ENCODE measurements at places on chromosomes 6 and 20.

- no peak for DNase-seq
Observed at GRCh38 chr20:25468126-25469075, 60.9 kb downstream of the GINS1 start.

GRCh38 chr6:142906945-142907470 is 38.0 kb downstream of the HIVEP2 start:
- DNase-seq: no peak

- no peak for DNase-seq
Observed at GRCh38 chr6:24974182-24975171, 38.7 kb upstream of the RIPOR2 start.

DNA sequence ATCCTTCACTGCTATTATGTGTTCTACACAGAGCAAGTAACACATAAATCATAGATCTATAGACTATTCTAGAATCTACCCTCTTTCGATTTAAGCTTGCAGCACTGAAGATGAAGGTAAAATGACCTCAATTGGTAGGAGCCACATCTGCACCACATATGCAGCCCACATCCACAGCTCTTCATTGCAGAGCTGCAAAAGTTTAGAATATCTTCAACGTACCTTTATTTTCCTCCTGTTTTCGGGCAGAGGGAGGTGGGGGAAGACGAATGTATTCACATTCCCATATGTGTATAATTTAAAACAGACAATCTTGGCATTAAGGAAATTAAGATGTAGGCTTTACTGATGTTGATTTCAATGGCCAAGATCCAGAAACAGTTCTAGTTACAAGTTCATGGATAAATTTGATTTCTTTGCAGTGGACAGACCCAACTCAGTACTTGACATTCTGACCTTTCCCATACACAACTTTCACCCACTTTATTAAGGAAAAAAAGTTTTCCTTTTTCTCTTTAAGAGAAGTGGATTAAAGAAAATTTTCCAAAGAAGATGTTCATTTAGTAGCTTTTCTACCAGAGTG is 14.0 kb downstream of the EPB41L2 start:
- no peak for DNase-seq

DNA sequence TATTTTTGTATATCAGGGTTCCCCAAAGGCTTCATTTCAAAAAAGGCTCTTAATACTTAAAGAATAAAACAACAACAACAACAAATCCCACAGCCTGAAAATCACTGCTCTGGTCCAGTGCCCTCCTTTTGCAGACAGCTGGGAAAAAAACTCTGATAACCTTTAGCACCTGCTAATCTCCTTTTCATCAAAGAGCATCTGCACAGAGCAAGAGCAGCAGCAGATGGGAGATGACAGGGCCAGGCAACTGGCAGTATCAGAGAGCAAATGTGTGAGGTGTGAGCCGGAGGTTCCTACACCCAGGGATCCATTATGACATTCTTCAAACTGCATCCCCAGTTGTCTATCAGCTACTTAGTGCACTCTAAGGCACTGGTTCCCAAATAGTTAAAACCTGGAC is 25.7 kb downstream of the TTI1 start:
- no peak for DNase-seq

DNA sequence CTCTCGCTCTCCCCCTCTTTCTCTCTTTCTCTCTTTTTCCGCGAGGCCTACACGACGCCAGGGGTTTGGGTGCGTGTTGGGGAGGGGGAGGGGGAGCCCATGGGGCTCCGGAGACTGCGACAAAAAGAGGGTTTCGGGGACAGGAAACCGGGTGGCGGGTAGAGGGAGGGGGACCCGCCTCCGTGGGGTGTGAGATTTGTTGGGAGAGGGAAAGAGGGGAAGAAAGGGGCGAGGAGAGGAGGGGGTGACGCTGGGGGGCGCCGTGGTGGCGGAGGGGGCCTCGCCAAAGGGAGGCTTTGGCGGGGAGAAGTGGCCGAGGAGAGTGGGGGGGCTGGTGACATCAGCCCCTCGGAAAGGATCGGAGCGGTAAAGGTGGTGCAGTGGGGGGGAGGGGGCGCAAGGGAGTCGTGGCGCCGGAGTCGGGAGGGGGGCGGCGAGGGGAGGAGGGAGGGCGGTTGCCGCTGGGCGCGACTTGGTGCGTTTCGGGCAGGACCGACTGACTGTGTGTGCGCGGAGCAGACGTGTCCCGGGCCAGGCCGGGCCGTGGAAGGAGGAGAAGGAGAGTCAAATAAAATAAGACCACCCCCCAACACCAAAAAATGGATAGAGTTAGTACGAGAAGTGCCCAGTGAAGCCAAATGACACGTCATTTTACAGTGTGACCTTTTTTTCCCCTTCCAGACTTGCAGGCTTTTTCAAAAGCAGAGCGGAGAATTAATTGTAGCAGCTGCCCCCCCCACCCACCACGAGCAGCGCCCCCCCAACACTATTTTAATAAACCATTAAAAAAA is 39.8 kb downstream of the GNAS start:
- no peak for DNase-seq

DNA sequence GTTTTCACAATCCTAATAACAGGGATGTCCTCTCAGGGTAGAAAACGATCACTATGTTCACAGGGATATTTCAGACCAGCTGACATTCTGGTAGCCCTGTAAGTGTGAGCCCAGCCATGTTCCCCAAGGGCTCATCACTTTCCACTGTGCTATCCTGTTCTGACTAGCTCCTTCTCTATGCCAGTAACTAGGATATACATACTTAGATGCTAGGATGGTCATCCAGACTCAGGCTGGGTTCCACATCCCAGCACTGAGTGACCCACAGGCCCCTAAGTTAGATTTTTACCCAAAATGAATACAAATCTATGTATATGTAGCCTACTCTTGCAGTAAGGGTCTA is 83.0 kb downstream of the CD164 start:
- DNase-seq: no peak

DNA sequence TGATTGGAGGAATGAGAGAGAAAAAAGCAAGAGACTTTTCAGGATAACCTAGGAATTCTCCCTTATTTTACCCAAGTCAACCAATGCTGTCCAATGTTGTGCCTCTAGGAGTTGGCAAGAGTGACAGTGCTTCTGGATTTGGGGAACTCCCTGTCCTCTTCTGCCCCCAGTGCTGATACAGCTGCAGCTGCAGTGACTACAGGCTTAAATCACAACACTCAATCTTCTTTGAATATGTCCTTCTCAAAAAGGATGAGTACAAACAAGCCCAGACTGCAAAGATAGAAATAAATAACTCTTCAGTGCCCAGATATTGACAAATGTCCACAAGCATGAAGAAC is 141.0 kb upstream of the COL21A1 start:
- no peak for DNase-seq

DNA sequence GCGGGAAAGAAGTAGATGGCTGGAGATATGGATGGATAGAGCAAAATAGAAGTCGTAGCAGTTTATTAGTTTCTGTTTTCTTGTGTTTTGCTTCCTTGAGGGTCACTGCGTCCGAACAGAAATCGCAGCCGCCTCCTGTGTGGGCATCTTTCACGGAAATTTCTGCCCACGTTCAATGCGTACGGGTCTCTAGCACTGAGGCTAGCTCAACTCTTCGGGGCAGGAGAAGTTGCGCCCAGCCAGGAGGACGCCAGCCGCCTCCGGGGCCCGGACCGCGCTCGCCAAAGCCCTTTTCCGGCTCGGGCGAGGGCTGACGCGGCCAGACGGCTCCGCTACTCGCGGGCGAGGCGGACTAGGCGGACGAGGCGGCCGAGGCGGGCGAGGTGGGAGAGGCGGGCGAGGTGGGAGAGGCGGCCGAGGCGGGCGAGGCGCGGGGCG is 814 bp downstream of the TFAP2B start:
- no peak for DNase-seq

GRCh38 chr6:9205645-9206044 is 770.3 kb upstream of the SLC35B3 start:
- no peak for DNase-seq

Data from pulmonary artery endothelial cell (primary cell).